ENCODE measurements at places on chromosomes 2 and 18.
A peak's percentile ranks its signal among the peaks of the same experiment; 100 is the strongest.

- no peak for DNase-seq
Measured at GRCh38 chr18:2887470-2887869, 40.7 kb downstream of the EMILIN2 start.

- DNase-seq, result peak; percentile 82
Measured at GRCh38 chr2:8534729-8535468, 147.0 kb upstream of the ID2 start.

GRCh38 chr2:29729401-29729800 lies 192.0 kb downstream of the ALK start:
- DNase-seq, result no peak

DNA sequence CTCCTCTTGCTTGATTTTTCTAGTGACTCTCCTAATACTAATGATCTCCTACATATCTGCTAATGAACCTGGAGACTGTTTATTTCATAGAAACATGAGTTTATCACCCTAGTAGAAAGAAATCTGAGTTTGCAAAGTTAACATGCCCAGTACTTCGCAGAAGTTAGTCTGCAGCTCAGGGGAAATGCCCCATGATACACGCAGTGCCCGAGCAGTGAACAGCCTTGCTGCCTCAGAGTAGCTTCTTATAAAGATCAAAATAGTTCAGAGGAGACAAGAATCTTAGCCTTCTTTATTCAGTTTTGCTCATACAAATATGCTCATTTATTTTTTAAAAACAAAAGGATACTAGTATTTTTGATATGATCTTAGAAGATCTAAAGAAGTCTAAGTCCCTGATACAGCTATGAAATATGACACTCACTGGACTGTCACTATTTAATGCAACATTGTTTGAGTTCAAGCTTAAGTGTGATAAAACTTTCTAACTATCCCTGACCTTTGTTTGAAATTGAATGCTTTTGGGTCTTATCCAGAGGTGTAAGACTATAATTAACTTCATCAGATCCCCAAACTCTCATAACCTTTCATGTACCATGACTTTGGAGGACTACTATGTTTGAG lies 20.5 kb downstream of the FRZB start:
- no peak for DNase-seq

DNA sequence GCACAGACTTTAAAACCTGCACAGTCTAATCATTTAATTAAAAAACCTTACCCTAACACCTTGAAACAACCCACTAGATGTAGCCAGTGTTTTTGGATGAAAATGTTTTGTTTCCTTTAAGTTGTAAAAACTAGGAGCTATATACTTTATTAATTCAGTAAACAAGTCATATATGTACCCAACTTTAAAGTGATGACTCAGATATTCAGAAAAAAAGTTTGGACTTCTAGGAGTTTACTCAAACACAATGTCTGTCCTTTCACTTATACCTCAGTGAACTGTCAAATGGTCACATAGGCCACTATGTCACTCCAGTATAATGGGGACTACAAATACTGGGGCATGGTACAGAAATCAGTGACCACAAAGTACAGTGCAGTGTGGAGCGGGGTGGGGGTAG lies 360.3 kb downstream of the LRRTM1 start:
- no peak for DNase-seq

- no peak for DNase-seq
Measured at GRCh38 chr2:85756822-85757435, 3.1 kb downstream of the ATOH8 start.

- peak; percentile 77 for DNase-seq
Measured at GRCh38 chr2:181677912-181678586, 2.3 kb downstream of the NEUROD1 start.

DNA sequence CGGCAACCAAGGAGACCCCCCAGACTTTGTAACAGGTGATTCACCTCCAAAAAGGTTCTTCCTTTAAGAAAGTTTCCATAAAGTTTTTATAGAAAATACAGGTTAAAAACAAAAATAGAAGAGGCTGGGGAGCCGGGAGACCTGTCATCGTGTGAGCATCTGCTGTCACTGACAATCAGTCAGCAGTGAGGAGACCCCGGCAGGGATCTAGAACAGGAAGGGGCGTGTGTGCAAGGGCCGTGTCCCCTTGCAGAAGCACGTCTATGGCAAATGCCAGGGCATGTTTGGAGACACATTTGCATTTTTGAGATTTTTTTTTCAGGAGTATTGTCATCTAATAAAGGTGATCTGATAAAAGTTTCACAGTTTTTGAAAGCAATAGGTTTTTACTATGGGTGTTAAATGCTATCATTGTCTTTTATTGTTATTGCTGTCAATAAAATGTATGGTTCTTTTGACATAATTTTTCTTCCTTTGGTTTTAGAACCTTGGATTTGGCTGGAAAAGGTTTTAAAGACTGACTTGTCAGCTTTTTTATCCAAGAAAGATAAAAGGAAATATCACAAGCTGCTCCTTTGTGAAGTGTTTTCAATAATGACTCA lies 52.1 kb downstream of the MTCL1 start:
- DNase-seq, result no peak

- no peak for DNase-seq
Measured at GRCh38 chr18:51107082-51107481, 77.1 kb downstream of the SMAD4 start.

DNA sequence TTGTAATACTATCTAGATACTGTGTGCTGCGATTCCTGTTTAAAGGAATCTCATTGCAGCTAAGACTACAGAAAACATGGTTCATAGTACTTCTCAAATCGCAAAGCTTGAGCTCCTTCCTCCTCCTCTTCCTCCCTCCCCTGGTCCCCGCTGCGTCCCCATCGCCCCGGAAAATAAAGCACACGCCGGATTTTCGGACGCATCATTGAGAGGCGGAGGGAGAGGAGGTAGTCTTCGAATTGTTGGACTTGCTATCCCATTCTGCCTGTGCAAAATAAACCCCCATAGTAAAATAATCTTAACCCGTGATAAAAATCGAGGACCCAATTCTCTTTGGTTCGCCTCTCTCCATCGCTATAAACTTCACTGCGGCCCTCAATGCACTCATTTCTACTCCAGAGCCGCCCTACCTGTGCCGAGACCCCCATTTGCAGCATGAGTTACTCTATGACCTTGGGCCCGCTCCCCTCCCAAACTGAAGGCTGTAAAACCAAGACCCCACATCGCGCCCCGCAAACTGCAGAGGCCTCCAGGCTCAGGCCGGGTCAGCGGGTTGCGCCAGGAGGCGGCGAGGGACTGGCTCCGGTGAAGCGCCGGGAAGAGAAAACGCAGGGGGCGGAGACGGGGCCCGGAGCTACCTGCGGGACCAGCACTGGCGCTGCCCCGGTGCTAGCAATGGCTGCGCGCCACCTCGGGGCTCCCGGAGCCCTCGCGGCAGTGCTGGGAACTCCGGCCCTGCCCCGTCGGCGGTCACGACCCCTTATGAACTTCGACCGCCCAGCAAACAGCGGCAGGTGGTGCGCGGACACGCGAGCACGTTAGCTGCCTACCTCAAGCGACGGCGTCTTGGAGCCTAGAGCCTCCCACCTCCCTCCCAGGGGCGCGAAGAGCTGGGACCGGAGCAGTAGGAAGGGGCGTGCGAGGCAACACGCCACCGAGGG lies 649 bp downstream of the ESCO1 start:
- no peak for DNase-seq

- DNase-seq, result no peak
Measured at GRCh38 chr18:76643996-76644395, 149.0 kb upstream of the ZNF516 start.

- peak; percentile 55 for DNase-seq
Measured at GRCh38 chr2:200860092-200860795, 4.2 kb downstream of the CLK1 start.

GRCh38 chr18:59272221-59272888 lies 899 bp downstream of the RAX start:
- no peak for DNase-seq

GRCh38 chr18:77086656-77087392 lies 45.8 kb downstream of the MBP start:
- no peak for DNase-seq

DNA sequence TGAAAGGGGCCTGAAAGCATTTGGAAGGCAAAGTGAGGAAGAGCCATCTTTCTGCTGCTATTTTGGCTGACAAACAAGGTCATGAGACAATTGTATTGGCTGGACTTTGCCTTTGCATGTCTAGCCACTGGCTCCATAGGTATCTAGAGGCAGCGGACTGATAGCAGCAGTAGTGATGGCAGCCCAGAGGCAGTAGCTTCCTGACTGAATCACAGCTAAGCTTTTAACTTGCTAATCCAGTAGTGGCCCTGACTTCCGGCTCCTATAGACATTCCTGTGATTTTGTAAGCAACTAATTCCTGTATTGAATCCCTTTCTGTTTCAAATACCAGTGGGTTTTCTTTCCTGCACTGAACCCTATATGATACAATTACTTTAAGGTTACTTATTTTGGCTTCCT lies 69.8 kb upstream of the PDE1A start:
- DNase-seq, result no peak

DNA sequence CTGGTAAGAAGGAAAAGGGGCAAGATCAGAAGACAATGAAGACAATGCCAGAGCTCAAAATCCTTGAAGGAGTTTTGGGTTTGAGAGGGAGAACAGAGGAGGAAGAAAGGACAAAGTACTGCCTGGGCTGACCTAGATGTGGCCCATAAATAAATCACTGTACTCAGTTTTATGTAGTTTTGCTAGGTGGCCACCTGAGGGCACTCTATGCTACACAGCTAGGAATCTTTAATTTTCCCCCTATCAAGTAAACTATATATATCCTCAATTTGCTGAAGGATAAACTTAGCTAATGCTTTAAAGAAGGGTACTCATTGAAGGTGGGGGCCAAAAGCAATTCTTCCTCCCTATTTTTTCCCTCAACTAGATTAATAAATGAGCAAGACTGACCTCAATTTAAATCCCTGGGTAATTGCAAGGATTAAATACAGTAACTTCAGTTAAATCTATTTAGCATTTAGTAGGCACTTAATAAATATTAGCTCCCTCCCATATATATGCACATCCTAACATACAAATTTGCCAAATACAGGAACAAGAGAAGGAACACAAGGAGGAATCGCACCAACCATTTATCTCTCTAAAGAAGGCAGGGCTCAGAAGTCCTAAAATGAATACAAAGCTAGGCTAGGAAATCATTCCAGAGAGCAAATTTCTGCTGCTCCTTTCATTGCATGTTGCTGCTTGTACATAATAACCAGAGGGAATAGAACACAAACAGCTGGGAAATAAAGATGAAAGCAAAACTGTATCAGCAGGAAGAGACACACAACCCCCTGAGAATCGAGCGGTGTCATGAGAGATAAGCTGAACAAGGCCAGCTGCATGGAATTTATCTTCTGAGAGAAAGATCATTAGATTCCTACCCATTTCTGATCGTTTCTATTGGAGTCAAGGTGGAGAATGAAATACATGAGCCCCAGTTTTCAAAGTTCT lies 540.1 kb downstream of the NRXN1 start:
- peak; percentile 27 for DNase-seq

DNA sequence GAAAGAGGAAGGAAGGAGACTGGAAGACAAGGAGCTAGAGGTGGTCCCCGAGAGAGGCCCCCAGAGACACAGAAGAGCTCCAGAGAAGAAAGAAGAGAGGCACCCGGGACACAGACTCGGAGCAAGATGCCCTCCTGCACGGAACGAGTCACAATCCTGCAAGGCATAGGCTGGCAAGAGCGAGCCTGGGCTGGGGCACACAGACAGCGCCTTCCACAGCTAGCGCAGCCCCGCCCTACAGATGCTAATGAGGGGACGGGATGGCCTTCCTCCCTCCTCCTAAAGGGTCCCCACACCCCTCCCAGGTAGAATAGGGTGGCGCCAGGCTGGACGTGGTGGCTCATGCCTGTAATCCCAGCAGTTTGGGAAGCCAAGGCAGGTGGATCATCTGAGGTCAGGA lies 19.8 kb upstream of the GPR17 start:
- DNase-seq, result no peak

DNA sequence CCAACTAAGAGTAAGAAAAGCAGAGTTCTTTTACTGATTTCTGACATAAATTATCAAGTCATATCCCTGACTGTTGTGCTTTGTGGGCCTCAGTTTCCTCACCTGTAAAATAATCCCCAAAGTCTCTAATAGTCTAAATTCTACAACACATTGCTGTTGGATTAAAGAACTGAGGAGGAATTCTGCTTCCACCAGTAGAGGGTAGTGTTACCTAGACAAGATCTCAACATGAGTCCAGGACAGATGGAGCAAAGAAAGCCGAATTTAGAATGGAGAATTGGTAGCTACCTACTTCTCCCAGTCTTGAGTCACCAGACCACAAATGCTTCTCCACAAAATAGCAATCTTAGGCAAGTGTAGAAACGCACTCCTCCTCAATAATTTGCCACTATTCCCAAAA lies 462.5 kb upstream of the FSHR start:
- peak; percentile 1 for DNase-seq

Measured in amniotic epithelial cell (primary cell).